ENCODE measurements at places on chromosomes 7 and 10.

GRCh38 chr10:129850316-129850715, 113.8 kb downstream of the EBF3 start:
- no peak for DNase-seq

DNA sequence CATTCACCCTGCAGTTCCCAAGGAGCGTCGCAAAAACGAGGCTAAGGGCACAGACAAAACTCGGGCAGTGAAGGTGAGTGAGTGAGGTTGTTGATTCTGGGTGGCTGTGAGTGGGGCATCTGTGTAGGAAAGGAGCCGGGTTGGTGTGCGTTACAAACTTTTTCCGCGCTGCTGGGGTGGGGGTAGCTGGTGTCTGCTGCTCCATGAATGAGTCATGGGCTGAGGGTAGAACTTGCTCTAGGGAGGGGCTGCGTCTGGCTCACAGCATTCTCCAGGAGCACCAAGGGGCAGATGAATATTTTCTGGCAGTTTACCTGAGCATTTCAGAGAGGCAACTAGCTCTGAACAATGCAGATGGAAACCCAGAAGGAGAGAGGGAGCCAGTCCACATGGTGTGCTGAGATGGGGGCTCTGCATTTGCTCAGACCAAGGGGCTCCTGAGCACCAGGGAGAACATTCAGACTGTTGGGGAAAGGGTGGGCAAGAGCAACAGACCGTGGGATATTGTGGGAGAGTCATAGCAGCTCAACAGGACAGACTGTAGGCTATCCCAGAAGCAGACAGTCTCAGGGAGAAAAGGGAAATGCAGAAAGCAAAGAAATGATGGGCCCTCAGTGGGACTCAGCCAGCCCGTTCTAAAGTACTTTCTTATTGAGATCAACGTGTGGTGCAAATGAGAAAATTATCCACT, 18.8 kb downstream of the NOBOX start:
- no peak for DNase-seq

DNA sequence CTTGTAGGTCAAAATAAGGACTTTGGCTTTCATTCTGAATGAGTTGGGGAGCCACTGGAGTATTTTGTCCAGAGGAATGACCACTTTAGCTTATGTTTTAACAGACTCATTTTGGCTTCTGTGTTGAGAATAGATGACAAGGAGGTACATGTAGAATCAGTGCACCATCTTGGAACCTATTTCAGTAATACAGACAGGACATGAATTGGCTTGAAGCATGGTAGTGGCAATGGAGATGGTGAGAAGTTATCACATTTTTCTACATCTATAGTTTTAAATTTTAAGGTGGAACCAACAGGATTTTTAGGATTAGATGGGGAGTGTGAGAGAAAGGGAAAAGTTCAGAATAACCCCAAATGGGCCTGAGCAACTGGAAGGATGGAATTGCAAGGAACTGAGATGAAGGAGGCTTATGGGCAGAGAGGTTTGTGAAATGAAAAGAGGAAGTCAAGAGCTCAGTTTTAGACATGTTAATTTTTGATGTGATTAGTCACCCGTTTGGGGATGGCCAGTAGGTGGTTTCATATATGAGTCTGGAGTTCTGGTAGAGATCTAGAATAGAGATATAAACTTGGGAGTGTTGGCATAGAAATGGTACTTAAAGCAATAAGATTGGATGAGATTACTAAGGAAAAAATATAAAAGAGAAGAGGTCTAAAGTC, 89.2 kb upstream of the JAZF1 start:
- no peak for DNase-seq

- no peak for DNase-seq
These were observed 19.7 kb downstream of the FOXL3 start for GRCh38 chr7:309586-310228.

GRCh38 chr7:74489997-74490945, 36.6 kb downstream of the GTF2IRD1 start:
- DNase-seq, result no peak

- DNase-seq, result no peak
These were observed 72.1 kb downstream of the GNAI1 start for GRCh38 chr7:80206763-80207162.

DNA sequence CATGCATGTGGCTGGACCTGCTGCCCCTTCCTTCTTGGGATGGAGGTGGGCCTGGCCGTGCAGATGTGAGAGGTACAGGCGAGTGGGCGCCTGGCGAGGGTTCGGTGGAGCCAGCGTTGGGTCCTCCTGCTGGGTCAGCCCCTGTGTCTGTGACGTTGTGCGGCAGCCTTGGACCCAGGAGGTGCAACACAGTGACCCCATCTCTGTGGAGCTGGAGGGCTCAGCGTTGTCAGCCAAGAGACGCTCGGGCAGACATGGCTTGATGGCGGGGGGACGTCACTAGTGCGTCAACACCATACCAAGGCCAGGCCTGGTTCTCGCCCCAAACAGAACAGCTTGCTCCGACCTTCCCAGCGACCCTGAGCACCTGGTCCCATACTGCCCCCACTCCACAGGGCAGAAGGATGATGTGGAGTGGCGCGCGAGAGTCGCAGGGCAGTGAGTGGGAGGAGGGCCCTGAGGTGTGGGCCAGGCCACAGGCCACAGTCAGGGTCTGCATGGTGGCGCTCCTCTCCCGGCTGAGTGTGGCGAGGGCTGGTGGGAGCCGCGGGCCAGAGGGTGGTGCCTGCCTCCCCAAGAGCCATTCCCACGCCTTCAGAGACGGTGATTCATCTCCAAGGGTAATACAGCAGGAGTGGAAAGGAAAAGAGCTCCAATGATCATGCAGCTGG, 184.4 kb downstream of the DNAJB6 start:
- no peak for DNase-seq

GRCh38 chr7:148540041-148540738, 50.4 kb upstream of the C7orf33 start:
- no peak for DNase-seq

DNA sequence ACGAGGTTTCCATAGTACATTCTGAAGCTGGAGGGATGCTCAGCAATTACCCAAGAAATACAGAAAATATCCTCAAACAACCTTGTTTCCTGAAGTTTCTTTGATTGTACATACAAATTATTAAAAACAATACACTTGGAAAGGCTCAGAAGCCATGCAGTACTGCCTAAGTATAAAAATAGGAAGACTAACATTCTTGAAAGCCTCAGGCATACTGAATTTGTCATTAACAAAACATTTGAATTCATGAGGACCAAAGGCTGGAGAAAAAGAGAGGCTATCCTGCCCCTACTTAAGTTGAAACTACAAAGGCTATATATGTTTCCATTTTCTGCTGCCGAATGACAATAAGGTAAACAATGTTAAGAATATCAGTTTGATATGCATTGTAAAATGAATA, 54.3 kb upstream of the SGCE start:
- no peak for DNase-seq

DNA sequence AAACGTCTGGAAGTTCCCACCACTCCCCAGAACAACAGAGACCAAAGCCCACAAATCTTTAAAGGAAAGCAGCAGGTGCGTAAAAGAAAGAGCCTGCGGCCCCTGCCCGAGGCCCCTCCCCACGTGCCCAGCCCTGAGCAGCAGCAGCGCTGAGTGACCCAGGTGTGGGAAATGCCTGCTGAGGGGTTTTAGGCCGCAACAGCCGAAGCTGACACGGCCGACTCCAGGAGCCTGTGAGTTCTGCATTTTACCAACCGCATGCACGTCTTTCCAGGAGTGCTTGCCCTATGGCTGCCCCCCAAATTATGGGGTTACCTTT, 1.6 kb upstream of the KNDC1 start:
- DNase-seq, result no peak

- no peak for DNase-seq
These were observed 86.2 kb upstream of the ANLN start for GRCh38 chr7:36303202-36304098.

DNA sequence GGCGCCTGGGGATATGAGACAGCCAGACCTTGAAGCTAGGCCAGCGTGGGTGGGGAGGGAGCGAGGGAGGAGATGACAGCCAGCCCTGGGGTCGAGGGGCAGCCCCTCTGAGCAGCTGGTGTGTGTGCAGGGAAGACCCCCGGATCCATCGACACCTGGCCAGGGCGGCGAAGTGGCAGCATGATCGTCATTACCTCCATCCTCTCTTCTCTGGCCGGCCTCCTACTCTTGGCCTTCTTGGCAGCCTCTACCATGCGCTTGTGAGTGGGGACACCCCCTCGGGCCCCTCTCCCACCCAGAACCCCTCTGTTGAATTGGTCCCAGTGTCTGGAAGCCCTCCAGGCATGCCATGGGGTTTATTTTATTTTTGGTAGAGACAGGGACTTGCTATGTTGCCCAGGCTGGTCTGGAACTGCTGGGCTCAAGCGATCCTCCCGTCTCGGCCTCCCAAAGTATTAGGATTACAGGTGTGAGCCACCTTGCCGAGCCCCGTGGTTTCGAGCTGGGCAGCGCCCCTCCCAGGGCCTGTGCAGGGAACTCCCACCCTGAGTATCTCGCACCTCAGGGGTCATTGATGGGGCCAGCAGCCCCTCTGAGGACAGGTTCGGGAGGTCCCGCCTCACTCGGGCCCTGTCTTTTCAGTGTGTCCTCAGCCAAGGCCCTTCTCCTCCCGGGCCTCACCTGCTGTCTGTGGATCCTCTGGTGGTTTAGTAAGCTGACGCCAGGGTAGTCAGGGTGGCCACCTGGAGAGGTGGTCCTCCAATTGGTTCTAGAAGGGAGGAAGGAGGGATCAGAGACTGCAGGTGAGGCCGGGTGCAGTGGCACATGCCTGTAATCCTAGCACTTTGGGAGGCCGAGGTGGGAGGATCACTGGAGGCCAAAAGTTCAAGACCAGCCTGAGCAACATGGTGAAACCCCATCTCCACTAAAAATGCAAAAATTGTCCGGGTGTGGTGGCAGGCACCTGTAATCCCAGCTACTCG, 3.8 kb downstream of the UPK3B start:
- no peak for DNase-seq

- DNase-seq, result no peak
These were observed 17.2 kb downstream of the SFR1 start for GRCh38 chr10:104139221-104139620.

DNA sequence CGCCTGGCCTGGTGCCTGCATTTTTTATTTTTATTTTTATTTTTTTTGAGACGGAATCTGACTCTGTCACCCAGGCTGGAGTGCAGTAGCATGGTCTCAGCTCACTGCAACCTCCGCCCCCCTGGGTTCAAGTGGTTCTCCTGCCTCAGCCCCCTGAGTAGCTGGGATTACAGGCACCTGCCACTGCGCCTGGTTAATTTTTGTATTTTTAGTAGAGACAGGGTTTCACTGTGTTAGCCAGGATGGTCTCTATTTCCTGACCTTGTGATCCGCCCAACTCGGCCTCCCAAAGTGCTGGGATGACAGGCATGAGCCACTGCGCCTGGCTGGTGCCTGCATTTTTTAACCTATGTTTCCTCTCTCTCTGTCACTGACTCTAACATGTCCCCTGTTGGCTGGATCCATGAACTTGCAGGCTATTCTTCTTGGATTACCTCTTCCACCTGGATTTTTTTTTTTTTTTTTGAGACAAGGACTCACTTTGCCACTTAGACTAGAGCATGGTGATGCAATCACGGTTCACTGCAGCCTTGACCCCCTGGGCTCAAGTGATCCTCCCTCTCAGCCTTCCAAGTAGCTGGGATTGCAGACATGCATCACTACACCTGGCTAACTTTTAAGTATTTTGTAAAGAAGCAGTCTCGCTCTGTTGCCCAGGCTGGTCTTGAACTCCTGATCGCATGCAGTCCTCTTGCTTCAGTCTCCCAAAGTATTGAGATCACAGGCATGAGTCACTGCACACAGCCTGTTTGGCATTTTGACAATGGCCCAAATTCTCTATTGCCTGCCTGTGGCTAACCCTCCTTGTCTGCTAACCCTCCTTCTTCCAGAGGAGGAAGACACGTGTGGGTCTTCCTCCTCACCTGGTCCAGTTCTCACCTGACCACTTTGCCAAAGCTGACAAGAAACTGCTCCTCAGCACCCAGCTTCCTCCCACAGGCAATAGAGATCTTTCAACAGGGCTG, 23.0 kb upstream of the PRPF18 start:
- DNase-seq, result no peak

DNA sequence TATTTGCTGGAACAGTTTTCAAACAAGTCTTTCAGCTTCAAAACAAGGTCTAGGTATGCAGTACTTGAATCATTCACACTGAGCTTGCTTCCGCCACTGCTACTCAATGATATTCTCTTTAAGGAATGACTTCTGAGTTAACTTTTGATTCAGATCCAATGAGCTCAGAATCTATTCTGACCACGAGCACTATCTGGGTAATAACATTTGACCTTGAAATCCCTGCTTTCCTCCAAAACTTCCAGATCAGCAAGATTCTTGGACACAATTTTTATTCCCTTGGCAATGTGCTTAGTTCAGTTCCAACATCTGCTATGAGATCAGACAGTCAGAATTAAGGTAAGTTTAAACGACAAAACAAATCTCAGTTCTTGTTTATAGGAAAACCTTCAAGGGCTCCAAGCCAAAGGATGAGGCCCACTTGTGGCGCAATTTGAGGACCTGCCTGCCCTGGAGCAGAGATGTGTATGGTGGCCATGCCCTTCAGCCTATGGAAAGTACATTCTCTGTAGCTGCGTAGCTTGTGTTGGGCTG, 87.2 kb downstream of the RNF216 start:
- no peak for DNase-seq

- no peak for DNase-seq
These were observed 26.6 kb downstream of the ZNF775 start for GRCh38 chr7:150405584-150406311.

- DNase-seq, result no peak
These were observed 44.0 kb downstream of the SLC18A2 start for GRCh38 chr10:117284716-117285494.

GRCh38 chr10:119028900-119029612, 458 bp upstream of the NANOS1 start:
- DNase-seq, result peak; percentile 72

- peak; percentile 44 for DNase-seq
These were observed at the start of gene CDCA7L for GRCh38 chr7:21945454-21946221. CDCA7L (minus strand) TSS chr7:21945899; CDS start chr7:21945804, 95 bp downstream.

- no peak for DNase-seq
These were observed 56.4 kb downstream of the TMEM106B start for GRCh38 chr7:12267542-12267941.

GRCh38 chr10:113950268-113950667, 93.4 kb upstream of the ADRB1 start:
- DNase-seq, result no peak

DNA sequence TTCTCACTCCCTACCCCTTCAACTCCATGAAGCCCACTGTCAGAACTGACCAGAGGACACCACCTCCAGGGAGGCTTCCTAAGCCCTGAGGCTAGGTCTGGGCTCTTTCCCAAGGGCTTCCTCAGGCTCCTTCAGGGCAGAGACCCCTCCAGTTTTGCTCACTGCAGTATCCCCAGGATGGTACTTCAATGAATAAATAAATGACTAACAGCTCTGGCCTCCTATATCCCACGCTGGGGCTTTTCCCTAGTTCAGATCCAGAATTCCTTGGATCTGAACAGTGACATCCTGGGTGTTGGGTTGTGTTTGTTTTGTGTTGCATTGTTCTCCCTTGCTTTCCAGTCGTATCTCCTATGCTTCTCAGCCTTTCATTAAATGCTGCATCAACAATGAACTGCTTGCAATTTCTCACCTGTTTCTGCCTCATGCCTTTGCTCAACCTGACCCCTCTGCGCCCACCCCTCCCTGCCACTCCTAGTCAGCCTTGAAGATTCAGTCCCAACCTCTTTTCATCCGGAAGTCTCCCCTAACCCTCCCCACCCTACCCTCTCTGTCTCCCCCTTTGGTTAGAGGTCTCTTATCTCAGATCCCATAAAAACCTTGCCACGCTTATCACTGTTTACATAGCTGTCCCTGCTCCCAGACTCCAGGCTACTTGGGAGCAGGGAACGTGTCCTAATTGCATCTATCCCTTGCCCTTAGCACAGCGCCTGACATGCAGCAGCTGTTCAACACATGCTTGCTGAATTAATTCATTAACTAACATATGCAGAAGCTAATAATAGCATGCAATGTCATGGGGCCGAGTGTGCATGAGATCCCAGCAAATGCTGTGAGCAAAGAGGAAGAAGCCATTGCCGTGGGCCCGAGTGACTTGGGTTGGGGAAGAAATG, 41.7 kb downstream of the PPP1R3C start:
- DNase-seq, result no peak

Measured in activated naive CD4-positive, alpha-beta T cell (primary cell).